PC-3 (cell line): ENCODE measurements at places on chromosomes 2 and 18. TPM values are rescaled to one million over a fixed set of nuclear protein-coding genes. Genes with fewer than 3 reads are reported as not detected.

- no peak within 1 kb of the TSS for H3K4me3 ChIP-seq
- no peaks in the 10 kb centered on the region for H3K4me1 ChIP-seq
- H3K36me3 ChIP-seq: no peaks in the 10 kb centered on the region
- no peak for DNase-seq
- no peak within 1 kb of the TSS for H3K27ac ChIP-seq
Observed at GRCh38 chr2:98346311-98347236, at the start of gene CNGA3. TSS of gene CNGA3 (plus strand) at chr2:98346456. CDS start at chr2:98369976, 23,520 bp downstream.

- H3K27me3 ChIP-seq: no peaks in the 10 kb centered on the region
- H3K4me3 ChIP-seq: no peak overlapping the region
- H3K4me1 ChIP-seq: no peaks in the 10 kb centered on the region
- H3K27ac ChIP-seq: no peak overlapping the region
- no peaks in the 10 kb centered on the region for H3K36me3 ChIP-seq
- DNase-seq: no peak
Observed at GRCh38 chr2:174575124-174575776, 22.4 kb downstream of the WIPF1 start.

- no peak overlapping the region for H3K27ac ChIP-seq
- H3K4me3 ChIP-seq: no peak overlapping the region
- no peaks in the 10 kb centered on the region for H3K27me3 ChIP-seq
- no peak for DNase-seq
Observed at GRCh38 chr2:29351916-29352591, 236.8 kb downstream of the CLIP4 start.

- no peak for DNase-seq
- H3K4me3 ChIP-seq: no peak overlapping the region
- no peak overlapping the region for H3K27ac ChIP-seq
- no peaks in the 10 kb centered on the region for H3K36me3 ChIP-seq
- no peaks in the 10 kb centered on the region for H3K4me1 ChIP-seq
- H3K27me3 ChIP-seq: 0 out of 2 replicates have a peak, but pooled peaks cover 5% of the 10 kb centered on the region
Observed at GRCh38 chr18:50638884-50639420, 79.1 kb downstream of the MAPK4 start.

The TIA1 gene
- total RNA-seq: 82.5 and 123 TPM in 2 replicates

- no peaks in the 10 kb centered on the region for H3K4me1 ChIP-seq
- H3K27me3 ChIP-seq: no peaks in the 10 kb centered on the region
- H3K27ac ChIP-seq: no peak overlapping the region
- H3K4me3 ChIP-seq: no peak overlapping the region
Observed at GRCh38 chr2:161952783-161953191, 121.2 kb downstream of the DPP4 start.

DNA sequence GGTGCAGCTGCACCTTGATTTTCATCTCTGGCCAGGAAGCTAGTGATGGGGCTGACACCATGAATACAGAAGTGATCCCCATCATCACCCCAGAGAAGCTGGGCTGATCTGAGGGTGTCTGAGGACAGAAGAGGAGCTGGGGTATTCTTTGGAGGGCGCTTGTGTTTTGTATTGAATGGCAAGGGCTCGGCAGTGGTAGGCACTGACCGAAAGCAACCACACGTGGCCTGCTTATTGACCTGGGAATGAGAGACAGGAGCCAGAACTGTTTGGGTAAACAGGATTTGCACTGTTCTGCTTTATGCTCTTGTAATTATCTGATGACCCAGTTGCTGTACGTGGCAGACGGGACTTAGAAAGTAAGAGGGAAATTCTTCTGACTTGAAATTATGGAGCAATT, 62.6 kb upstream of the RPL31 start:
- no peak overlapping the region for H3K4me3 ChIP-seq
- H3K27ac ChIP-seq: no peak overlapping the region
- DNase-seq: no peak
- H3K27me3 ChIP-seq: no peaks in the 10 kb centered on the region

- no peaks in the 10 kb centered on the region for H3K27me3 ChIP-seq
- no peak overlapping the region for H3K4me3 ChIP-seq
- no peak overlapping the region for H3K27ac ChIP-seq
Observed at GRCh38 chr18:7885865-7886264, 318.7 kb downstream of the PTPRM start.

- no peak overlapping the region for H3K27ac ChIP-seq
- no peaks in the 10 kb centered on the region for H3K27me3 ChIP-seq
- H3K4me1 ChIP-seq: no peaks in the 10 kb centered on the region
- H3K4me3 ChIP-seq: no peak overlapping the region
- DNase-seq: no peak
Observed at GRCh38 chr2:208118918-208119317, 5.4 kb downstream of the CRYGD start.

GRCh38 chr2:73952499-73953446, 26.1 kb downstream of the DGUOK start:
- H3K4me3 ChIP-seq: no peak overlapping the region
- peak; percentile 9 for DNase-seq
- H3K27ac ChIP-seq: no peak overlapping the region
- H3K4me1 ChIP-seq: no peaks in the 10 kb centered on the region

DNA sequence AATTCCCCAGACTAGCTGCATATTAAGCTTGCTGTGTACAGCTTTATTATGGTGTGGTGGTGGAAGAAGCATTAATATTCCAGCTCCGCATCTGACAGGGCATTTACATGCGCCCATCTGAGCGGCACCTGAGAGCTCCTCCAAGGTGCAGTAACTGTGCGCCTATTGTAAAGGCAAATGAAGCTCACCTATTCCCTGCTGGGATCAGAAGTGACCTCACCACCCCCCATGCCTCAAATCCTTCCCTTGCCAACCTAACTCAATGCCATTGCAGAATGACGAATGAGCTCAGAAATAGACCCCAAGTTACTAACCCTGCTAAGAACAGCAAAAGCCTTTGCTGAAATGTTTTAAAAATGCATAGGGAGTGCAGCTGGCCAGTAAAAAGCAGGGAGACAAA, 14.3 kb downstream of the BCL11A start:
- peaks cover 2% of the 10 kb centered on the region for H3K4me1 ChIP-seq
- no peaks in the 10 kb centered on the region for H3K27me3 ChIP-seq
- no peak overlapping the region for H3K4me3 ChIP-seq
- no peak overlapping the region for H3K27ac ChIP-seq

- DNase-seq: no peak
- H3K27me3 ChIP-seq: no peaks in the 10 kb centered on the region
- no peak overlapping the region for H3K4me3 ChIP-seq
- H3K36me3 ChIP-seq: no peaks in the 10 kb centered on the region
- H3K27ac ChIP-seq: no peak overlapping the region
Observed at GRCh38 chr2:205580212-205580987, 101.9 kb upstream of the NRP2 start.

GRCh38 chr2:185316383-185316782, 422.2 kb upstream of the FSIP2 start:
- no peak overlapping the region for H3K27ac ChIP-seq
- no peak overlapping the region for H3K4me3 ChIP-seq
- no peak for DNase-seq
- no peaks in the 10 kb centered on the region for H3K27me3 ChIP-seq

DNA sequence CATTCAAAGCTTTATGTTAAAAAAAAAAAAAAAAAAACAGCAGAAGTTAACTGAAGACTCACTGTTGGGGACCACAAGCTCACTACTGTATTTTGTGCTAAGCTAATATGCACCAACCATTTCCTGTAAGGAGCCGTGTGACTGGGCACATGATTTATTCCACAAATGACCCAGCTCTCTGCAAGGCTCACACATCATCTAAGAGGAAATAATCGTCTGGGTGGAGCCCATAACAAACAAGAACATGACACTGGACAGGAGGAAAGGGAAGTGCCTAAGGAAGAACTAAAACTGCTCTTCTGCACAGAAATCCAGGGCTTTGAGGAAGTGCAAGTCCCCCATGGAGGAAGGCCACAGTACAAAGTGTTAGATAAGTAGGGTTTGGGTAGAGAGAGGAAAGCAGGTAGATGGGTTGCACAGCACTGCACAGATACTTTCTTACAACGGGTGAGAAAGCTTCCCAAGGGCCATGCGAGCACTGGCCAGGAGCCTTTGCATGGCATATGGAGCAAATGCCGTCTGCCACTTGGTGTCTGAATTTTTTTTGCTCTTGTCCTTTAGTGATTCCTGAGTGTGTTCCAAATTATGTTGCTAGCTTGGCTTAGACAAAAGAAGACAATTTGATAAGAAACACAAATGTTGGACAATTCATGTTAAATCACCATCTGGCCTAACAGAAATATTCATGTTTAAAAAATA, 24.4 kb downstream of the NFE2L2 start:
- 0 out of 2 replicates have a peak, but pooled peaks cover 2% of the 10 kb centered on the region for H3K36me3 ChIP-seq
- no peak overlapping the region for H3K4me3 ChIP-seq
- peaks cover 64% of the 10 kb centered on the region for H3K4me1 ChIP-seq
- peak overlapping the region; percentile 21 for H3K27ac ChIP-seq
- peak; percentile 54 for DNase-seq

DNA sequence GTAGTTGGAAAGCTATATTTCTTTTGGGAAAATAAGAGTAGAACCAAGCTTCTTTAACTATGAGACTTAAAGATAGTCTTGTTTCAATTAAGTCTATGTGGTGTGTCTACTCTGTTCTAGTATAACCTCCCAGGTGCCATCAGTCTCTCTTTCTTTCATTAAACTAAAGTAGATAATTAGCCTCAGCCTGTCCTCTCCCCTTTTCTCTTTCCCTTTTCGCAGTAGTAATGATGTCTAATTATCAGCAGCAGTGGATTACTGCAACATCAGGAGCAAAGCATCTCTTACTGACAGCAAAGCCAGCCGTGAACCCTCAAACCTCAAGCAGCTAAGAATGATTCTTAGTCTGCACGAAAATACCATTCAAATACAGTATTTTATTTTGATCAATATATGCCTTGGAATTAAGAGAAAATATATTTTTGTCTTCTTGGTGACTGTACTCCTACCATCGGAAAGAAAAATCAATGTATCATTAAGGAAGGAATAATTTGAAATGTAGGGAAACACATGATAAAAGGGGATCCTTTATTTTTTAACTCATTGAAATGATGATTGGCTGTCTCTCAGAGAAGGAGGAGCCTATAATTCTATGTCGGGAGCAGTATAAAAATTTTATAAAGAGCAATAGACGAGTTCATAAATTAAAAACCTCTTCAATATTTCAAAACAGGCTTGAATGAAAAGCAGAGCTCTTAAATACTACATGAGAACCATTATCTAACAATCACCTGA, 4.5 kb downstream of the NOL4 start:
- no peak for DNase-seq
- H3K27me3 ChIP-seq: peaks cover 41% of the 10 kb centered on the region
- H3K4me1 ChIP-seq: peaks cover 3% of the 10 kb centered on the region; the same call in 1 of the 2 replicates

DNA sequence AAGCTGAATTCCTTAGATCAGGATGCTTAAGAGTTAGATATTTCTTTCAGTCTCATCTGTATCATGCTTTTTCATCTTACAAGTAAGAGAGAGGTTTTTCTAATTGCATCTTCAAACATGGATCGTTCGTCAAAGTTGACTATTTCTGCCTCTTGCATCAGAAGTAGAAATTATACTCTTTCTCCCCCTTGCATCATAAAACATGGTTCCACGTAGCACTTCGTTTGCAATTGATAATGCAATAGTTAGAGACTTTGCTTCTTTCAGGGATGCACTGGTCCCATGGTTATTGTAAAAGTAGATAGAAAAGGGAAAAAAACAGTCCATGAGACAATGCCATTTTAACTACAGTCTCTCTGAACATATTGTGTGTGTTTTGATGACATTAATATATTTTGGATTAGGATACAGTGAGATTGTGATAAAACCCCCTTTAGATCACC, 75.1 kb upstream of the PARD3B start:
- no peaks in the 10 kb centered on the region for H3K27me3 ChIP-seq
- H3K27ac ChIP-seq: no peak overlapping the region
- H3K4me3 ChIP-seq: no peak overlapping the region
- no peak for DNase-seq
- no peaks in the 10 kb centered on the region for H3K36me3 ChIP-seq
- peaks cover 16% of the 10 kb centered on the region for H3K4me1 ChIP-seq
